Parietal lobe (tissue), 2 donors: ENCODE measurements at places on chromosomes 5 and 9. TPM values are rescaled to one million over a fixed set of nuclear protein-coding genes. Genes with fewer than 3 reads are reported as not detected.

Gene PCDHGB4
- 35.4 TPM for total RNA-seq

Gene FAM114A2
- 23.5 TPM for total RNA-seq

Gene RNF180
- 78.9 TPM for total RNA-seq

Gene BSPRY
- total RNA-seq = not detected

Gene KIF27
- total RNA-seq = 18.8 TPM

Gene NR2F1
- total RNA-seq = 82.6 TPM

Gene NMUR2
- not detected for total RNA-seq
